Renal cortical epithelial cell (primary cell): ENCODE measurements at places on chromosomes 3 and 15. TPM values are rescaled to one million over a fixed set of nuclear protein-coding genes. Genes with fewer than 3 reads are reported as not detected.

GRCh38 chr15:86077070-86077469 lies 2.6 kb upstream of the AGBL1 start:
- no peak for DNase-seq

DNA sequence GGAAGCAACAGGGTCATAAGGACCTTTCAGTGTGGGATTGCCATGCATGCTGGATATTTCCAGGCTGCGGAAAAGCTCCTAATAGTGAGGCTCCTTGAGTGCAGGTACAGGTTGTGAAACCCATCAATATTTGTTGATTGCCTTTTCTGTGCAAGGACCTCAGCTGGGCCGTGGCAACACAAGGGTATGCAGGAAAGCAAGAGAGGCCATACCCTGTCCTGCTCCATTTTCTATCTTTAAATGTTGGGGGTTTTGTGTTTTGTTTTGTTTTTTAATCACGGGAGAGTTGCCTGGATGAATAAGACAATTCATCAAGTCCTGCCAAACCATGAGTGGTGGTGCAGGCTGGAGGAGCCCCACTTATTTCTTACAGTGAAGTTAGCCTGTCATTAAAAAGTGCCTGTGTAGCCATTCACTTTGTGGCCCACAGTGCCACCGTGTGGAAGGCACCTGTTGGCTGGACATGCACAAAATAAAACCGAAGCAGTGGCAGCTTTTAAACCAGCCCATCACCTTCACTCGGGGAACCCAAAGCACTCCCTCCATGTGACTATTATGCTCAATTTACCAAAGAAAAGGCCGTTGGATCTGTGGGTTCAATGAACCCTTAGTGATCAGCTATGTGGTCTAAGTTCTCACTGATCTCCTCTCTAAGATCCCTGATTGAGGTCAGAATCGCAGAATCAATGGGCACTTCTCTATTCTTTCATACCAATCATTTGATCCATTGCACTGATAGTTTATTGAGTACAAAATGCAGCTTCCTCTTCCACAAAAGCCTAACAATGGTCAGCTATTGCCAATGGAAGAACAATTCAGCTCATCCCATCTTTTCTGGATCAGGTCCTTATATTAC lies 42.2 kb downstream of the CLDN18 start:
- peak; percentile 49 for DNase-seq

- DNase-seq: peak; percentile 27
Measured at GRCh38 chr3:197791113-197791891, at the start of gene LRCH3. Gene LRCH3 (plus strand): TSS chr3:197791254. CDS start chr3:197791279, 25 bp downstream.

- peak; percentile 98 for DNase-seq
Measured at GRCh38 chr15:63372018-63372705, 9.5 kb downstream of the CA12 start.

DNA sequence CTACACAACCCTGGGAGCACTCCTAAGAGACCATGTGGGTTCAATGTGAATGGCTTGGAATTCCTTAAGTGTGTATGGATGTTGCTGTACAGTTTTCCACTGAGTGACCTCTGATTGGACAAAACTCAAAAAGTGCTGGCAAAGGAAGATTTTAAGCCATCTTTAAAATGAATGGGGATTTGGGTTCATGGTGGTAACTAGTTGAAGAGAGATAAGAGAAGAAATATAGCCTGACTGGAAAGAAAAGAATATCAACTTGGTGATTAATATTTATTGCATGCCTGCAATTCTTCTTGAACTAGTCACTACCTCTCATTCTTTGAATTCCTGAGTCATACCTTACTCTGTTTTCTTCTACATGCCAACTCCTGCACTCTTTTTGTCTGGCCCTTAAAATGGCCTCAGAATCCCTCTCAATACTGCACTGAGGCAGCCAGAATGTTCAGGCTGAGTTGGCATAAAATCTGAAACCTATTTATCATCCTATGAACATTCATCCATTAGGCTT lies 124.7 kb downstream of the RPL22L1 start:
- peak; percentile 95 for DNase-seq

DNA sequence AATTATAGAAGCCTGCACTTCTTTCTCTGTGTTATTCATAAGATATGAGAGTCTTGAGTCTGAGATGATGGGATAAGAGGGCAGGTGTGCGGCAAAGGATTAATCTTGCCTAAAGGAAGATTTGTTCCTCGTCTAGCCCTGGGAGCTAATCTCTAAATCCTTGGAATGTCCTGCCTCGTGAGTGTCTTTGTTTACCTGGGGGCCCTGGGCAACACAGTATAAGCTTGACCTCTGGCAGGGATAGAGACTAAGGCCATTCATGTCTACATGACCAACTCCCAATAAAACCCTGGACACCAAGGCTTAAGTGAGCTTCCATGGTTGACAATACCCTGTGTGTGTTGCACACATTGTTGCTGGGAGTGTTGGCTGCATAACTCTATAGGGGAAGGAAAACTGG lies 3.2 kb upstream of the AGBL1 start:
- DNase-seq: no peak

GRCh38 chr3:145197051-145197820 lies 963.7 kb downstream of the PLOD2 start:
- no peak for DNase-seq

The TJP1 gene
- 95.7 and 159 TPM in 2 replicates for total RNA-seq

DNA sequence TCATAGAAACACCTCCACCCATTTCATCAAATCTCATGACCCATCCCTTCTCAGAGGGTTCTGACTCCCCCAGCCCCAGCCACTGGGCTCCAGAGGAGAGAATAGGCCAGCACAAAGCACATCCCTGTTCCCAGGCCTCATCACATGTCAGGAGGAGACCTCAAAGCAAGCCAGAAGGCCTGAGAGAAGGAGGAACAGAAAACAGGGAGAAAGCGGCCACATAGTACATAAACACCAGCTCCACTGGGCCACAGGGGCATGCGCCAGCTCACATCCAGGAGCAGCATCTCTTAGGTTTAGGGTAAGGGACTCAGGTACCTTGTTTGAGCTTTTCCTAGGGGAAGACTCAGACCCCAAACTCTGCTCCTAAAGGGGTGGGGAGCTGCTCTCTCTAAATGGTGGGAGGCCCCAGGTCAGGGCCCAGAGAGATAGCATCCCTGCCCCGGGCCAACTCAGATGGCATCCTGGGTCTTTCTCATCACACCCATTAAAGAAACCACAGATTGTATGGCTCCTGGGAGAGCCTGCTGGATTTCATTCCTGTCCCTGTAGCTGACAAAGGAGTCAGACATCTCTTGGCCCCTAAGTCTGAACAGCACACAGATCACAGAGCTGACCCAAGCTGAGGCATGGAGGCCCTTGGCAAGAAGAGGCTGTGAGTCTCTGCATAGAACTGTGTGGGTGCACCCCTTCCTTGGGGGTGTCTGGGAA lies 2.5 kb downstream of the SHF start:
- no peak for DNase-seq

GRCh38 chr3:48426944-48427629 lies 2.8 kb downstream of the PLXNB1 start:
- DNase-seq: peak; percentile 76

DNA sequence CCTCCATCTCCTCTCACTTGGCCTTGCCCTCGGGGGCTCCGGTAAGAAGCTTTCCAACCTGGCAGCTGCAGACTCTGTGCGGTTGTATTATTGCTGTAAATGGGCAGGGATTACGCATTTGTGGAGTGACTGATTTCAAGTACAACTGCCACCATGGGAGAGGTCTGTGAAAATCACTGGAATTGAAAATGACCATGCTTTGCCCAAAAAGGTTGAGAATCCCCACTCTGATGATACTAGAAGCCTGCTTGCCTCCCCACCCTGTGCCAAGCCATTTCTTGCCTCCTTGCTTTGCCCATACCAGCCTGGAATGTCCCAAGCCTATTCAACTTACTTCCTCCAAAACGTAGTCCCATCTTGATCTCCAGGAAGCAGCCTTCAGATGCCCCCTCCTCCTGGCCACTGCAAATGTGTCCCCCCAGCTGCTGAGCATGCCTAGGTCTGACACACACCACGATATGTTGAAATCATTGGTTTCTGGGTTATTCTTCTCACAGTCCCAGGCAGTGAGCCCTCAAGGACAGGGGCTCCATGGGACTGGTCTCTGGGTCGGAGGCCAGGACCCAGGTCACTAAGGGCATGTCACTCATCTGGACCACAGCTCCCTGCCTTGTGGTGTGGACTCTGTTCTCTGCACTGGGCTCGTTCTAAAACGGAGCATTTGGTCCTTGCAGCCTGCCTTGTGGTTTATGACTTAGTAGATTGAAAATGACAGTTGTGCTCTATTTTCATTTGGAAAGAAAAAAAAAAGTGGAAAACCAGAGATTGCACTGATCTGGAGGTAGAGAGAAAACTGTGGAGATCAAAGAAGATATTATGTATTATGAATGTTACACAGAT lies 42.9 kb downstream of the SMAD3 start:
- no peak for DNase-seq
